Stimulated activated CD8-positive, alpha-beta memory T cell treated with anti-CD3 and anti-CD28 coated beads, Interleukin-4, amount 100 ng/mL, for 24 hours (primary cell): ENCODE measurements at places on chromosomes 11 and 22.
A peak's percentile ranks its signal among the peaks of the same experiment; 100 is the strongest.

DNA sequence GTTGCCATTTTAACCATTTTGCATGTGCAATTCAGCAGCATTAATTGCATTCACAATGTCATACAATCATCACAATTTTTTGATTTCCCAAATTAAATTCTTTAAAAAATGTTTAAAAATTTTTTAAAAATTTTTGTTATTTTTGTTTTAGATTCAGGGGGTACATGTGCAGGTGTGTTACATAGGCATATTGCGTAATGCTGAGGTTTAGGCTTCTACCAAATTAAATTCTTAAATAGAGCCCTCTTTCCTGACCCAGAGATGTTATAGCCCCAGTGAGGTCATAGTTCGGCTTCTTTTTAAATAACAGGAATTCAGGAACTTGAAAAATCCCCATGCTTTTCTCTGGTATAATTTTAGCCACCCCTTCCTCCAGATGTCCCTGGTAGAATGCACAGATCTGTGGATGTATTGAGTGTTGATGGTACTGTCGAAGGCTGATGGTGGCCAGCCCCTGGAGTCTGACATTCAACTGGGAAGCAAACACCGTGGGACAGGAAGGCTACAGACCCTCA is 11.3 kb upstream of the AMPD3 start:
- no peak for DNase-seq

DNA sequence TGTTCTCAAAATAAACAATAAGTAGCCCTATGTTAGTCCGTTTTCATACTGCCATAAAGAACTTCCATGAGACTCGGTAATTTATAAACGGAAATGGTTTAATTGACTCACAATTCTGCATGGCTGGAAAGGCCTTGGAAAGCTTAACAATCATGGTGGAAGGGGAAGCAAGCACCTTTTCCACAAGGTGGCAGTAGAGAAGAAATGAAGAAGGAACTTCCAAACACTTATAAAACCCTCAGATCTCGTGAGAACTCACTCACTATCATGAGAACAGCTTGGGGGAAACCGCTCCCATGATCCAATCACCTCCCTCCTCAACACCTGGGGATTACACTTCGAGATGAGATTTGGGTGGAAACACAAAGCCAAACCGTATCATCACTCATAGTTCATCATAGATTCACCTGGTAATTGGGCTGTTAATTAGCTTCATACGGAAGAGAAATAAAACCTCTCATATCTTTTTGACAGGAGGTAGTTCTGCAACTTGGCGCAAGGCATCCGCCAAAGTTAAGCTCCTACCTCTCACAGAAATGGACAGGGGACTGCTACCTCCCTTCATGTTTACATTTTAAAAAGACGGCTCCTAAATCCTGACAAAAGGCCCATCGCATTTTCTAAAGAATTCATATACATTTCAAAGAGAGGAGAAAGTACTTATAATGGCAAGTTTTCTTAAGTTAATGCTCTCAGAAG is 49.0 kb downstream of the MUC15 start:
- no peak for DNase-seq

DNA sequence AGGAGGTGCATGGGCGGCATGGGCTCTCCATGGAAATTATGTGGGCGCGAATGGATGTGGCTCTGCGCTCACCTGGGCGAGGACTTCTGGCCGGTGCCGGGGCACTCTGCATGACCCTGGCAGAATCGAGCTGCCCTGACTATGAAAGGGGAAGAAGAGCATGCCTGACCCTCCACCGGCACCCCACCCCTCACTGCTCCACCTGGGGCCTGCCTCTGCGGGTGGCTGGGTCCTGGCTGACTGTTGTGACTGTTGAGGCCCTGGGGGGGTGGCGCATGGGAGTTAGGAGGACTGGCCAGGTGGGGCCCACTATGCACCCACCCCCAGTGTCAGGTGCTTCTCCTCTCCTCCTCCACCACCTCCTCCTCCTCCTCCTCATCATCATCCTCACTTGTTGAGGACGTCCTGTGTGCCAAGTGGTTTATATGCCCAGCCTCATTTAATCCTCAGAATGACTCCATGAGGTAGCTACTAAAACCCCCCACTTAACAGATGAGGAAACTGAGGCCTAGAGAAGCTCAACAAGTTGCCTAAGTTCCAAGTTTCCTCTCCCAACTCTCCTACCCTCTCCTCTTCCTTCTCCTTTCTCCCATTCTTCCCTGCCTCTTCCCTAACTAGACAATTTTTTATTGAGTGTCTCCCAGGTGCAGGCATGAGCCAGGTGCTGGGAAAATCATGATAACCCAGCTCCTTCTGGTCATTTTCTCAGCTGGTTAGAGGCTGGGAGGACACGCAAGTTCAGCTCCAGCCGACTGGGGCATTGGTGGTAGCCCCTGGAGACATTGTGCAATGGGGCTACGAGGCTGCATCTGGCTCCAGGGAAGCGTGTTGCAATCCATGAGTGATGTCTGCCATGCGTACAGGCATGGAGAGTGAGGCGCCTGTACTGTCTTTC is 2.3 kb downstream of the MYEOV start:
- DNase-seq: no peak

DNA sequence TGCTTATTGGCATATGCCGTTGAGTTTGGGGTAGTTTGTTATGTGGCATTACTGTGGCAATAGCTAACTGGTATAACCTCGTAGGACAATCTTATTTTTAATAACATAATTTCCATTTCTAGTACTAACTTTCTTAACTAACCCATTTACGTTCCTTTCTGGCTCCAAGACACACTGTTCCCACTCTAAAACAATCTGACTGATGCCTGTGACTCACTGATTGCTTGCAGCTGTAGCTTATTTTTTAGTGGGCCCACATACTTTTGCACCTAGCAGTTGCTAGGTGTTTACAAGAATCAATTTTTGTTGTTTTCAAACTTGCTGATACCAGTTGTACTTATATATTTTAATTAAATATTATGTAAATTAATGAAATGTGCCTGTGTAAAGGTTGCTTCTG is 52.2 kb downstream of the FAT3 start:
- no peak for DNase-seq

GRCh38 chr11:2892215-2892966 is 6.8 kb upstream of the CDKN1C start:
- peak; percentile 33 for DNase-seq

GRCh38 chr11:12251666-12252560 is 125.5 kb upstream of the PARVA start:
- DNase-seq: no peak

DNA sequence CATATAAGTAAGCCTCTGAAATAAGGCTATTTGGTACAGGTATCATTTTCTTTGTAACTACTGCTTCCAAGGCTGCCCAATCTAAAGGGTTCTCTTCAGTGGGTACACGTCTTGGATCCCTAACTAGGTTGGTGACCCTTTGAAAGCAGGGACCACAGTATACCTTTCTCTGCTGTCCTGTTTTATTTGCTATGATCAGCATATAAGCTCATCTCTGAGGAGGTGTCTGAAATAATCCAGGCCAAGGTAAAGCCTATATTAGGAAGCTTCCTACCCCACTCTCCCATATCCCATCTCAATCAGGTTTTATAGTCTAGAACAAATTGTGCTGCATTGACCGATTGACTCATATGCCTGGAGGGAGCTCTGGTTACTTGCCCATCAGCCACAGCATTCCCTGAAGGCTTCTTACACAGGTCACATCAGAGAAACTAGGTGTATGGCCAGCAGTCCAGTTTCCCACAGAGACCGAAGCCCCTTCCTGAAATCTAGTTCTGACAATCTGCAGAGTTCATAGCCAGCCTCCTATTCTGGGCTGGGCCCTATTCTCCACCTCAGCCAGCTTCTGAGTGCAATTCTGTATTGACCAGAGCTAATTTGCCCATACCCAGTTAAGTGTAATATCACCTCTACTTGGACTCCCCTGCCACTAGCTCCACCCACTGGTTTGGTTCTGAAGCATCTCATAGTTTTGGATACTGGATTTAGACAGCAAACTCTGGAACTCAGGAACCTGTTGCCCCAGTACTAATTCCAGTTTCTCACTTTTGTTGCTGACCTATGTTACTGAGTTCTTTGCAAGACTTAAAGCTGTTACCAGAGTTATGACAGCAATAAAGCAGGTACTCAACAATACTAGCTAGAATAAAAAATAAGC is 62.1 kb upstream of the ARHGAP20 start:
- no peak for DNase-seq

DNA sequence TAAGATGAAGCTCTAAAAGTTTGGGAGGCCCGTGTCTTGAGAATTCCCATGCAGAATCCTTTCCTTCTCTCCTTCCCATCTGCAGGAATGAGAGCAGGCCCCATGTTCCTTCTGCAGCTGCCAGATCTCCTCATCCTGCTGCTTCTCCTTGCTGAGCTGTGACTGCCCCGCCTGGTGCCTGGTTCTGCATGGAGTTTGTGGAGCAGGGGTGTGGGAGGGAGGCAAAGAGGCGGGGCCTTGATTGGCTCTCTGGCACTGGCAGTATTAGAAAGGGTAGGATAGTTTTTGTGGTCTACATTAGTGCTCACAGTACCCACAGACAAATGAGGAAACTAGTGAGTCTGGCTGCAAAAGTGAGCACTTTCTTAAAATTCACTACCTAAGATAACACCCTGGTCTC is 91.1 kb upstream of the CLPB start:
- no peak for DNase-seq

GRCh38 chr11:128865490-128865889 is 1.6 kb downstream of the KCNJ1 start:
- no peak for DNase-seq

DNA sequence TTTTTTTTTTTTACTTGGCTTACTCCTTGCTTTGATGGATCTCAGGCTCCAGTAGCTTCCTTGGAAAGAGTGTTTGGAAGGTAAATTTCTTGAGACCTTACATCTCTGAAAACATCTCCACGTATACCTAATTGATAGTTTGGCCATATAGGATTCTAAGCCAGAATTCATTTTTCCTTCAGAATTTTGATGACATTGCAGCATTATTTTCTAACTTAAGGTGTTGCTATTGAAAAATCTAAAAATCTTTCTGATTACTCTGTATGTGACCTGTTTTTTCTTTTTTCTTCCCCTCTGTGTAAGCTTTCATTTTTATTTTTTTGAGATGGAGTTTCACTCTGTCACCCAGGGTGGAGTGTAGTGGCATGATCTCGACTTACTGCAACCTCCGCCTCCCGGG is 23.1 kb upstream of the SPTBN2 start:
- no peak for DNase-seq

DNA sequence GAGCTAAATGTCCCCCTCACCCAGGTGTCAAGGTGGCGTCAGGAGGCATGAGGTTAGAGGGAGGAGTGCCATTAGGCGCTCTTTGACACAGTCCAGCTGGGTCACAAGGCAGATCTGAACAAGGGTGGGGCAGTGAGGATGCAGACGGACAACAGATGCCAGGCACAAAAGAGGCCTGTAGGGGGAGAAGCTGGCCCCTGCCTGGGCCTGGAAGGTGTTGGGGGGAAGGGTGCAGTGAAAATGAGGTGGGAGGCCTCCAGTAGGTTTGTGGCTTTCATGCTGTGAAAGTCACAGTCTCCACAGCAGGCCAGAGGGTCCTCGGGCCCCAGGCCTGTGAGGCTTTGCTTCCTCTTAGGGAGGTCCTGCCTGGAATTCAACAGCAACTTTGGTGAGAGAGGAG is 85.0 kb upstream of the PLET1 start:
- no peak for DNase-seq

DNA sequence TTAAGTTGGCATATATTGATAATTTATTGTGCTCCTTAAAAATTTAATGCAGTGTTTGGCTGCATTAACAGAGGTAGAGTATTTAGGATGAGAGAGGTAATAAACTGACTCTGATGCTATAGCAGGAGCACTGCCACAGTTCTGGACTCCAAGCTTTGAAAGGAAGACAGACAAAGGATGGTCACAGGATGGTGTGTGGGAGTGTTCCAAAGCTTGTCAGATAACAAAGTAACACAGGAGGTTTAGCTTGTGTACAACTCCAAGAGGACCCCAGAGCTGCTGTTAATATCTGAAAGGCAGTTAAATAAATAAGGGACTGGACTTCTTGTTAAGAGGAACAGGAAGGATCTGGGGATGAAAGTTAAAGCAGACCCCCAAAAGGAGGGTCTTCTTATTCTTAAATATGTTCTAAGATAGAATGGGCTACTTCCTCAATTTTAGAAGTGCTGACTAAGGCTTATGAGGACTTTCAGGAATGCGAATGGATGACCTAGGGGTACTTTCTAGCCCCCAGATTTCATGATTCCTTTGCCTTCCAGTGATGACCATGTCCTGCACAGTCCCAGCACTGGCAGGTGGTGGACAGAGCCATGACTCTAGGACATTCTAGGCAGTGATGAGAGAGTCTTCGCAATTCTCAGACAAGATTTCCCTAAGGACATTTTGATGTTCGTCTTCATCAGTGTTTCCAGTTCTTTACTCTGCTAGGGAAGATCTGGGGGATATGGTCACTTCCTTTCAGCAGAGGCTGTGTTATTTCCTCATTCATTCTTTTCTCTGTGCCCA is 149.1 kb upstream of the RASSF10 start:
- no peak for DNase-seq
